ENCODE measurements at places on chromosomes 2 and 18. TPM values are rescaled to one million over a fixed set of nuclear protein-coding genes. Genes with fewer than 3 reads are reported as not detected.

GAREM2 gene
- total RNA-seq = 0.53 TPM

CD207 gene
- not detected for total RNA-seq

PRKD3 gene
- total RNA-seq = 61.2 TPM

UGT1A10 gene
- not detected for total RNA-seq

Data from aortic smooth muscle cell (primary cell).